Stimulated activated naive CD8-positive, alpha-beta T cell treated with anti-CD3 and anti-CD28 coated beads, Interleukin-15, amount 100 ng/mL, for 72 hours (primary cell): ENCODE measurements at places on chromosomes 1 and 21.

- no peak for DNase-seq
These were observed 402.7 kb downstream of the DISC1 start for GRCh38 chr1:232029315-232029714.

GRCh38 chr1:26786437-26787380 is 1.0 kb upstream of the PIGV start:
- DNase-seq, result peak; percentile 61

- DNase-seq, result no peak
These were observed 201.2 kb downstream of the TGFB2 start for GRCh38 chr1:218546314-218546713.

DNA sequence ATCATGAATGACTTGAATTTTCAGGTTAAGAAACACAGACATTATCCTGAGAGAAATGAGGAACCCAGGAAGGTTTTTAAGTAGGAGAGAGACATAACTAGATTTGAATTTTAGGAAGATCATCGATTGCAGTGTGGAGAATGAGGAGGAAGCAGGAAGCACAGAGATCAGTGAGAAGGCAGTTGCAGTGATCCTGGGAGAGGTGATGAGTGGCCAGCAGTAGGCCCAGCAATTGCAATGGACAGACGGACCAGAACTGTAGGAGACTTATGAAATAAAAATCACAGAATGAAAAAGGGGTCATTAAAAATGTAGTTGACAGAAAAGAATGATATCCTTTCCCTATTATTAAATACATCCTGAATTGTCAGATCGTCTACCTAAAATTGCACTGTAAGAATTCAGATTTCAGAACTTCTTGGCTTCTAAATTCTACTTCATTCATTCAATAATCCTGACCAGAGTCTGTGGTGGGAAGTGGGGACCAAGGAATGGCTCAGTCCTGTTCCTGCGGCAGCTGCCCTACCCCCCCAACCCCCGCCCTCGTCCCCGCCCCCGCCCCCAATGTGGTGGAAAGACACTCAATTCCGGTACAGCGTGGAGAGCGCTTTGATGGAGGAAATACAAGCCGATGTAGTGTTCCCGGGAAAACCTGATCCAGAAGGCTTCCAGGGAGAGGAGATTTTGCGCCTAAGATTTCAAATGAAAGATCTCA is 35.1 kb downstream of the SLC2A1 start:
- DNase-seq, result no peak

DNA sequence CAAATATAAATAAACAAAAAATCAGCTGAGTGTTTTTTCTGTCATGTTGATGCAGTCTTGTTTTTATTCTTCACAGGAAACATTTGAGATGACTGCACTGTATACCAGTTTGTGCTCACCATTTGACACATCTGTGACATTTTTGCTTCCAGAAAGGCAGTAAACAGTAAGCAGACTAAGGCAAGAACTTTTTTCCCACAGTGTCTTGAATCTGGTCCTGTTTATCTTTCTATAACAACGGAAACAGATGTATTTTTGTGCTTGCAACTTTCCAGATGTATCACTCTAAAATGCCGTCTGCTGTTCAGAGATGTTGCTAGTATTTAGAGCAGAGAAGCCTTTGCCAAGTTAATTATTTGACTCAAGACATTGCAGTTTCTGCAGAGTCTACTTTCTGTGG is 105.5 kb downstream of the ZC3H11B start:
- no peak for DNase-seq

DNA sequence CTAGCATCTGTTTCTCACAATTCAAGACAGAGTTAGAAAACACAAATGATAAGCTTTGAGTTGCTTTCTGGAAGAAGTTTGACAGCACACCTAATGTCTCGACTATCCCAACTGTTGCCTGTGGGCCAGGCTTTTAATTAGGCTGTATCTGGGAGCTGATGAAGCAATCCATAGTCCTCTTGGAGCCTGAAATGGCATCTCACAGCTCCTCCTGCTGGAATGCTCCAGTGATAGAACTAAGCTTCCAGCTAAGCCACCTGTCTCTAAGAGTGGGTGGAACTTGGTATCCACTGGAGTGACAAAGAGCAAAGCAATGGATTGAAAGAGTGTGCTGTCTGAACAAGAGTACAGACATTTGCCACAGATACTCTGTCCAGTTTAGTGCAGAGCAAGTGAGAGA is 605.3 kb upstream of the NR5A2 start:
- DNase-seq, result no peak

DNA sequence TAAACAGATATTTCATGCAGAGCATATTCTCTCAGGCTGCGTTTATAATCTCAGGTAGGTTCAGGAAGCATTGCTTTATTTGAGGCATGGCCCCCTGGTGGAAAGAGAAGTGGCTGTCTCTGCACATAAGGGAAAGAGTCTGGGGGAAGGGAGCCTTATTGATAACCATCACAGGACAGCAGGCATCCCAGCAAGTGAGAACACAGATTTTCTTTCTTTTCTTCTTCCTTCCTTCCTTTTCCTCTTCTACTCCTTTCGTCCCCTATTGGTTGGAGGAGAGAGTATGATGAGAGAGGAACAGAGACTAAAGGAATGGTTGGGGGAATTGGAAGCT is 21.9 kb downstream of the TSNAX start:
- no peak for DNase-seq

DNA sequence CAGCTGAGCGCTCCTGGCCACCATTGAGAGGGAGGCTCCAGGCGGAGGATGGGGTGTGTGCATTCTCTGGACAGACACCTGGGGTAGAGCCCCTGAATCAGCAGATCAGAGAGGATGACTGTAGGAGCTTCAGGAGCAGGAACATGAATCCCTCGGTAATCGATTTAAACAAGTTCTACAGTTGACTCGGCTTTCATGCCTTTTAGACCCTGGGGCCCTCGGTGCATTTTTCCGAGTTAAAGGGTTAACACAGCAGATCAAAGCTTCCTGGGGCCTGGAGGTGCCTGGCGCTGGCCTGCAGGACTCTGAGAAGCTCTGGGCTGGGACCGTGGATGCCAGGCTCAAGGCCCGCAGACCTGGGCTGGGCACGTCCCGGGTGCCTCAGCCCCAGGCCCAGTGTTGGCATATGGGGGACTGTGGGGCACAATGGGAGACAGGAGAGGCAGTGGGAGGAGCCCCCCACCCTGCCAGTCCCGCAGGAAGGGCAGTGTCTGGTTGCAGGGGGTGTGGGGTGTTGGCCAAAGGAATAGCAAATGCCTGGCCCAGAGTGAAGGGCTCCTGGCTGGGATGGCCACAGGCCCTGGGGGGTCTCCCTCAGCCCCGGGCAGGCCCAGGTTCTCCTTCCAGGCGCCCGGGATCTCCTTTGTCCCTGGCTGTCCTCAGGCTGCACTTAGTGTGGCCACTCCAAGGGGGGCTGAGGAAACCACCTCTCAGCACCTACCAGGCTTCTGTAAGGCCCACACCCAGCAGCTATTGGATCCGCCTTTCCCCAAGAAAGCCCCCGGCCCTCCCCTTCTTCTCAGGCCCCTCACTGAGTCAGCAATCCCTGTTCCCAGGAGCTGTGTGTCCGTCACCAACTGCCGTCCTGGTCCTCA is 40.1 kb downstream of the SLX9 start:
- DNase-seq, result no peak

DNA sequence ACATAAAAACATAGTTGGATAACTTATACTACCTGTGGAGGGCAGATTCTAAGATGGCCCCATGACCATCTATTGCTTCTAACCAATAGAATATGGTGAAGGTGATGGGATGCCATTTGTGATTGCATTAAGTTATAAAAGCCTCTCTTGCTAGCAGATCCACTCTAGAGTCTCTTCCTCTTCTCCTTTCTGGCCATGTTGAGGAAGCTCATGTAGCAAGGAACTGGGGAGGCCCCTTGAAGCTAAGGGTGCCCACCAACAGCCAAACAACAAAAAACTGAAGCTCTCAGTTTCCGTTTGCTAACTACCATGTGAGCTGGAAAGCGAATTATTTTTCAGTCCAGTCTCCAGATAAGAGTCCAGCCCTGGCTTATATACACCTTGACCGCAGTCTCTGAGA is 16.0 kb upstream of the AGO1 start:
- DNase-seq, result no peak

- DNase-seq, result no peak
These were observed 54.4 kb downstream of the SNRPE start for GRCh38 chr1:203915811-203916210.

DNA sequence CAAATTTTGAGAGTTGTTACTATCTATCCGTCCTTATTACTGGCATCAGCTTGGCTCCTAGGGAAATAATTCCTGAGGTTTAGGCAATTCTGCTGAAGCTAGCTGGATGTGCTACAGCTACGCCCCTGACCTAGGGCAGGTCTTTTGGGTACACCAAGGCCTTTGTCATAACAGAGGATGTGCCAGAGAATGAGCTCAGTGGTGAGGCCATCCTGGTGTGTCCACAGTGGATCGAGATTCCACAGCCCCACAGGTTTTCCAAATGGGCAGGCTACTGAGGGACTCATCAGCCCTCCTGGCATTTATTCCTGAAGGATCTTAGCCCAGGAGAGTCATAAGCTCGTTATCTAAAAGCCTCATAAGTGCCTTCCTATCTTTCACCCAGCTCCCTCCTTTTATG is 475.2 kb upstream of the USP24 start:
- no peak for DNase-seq

DNA sequence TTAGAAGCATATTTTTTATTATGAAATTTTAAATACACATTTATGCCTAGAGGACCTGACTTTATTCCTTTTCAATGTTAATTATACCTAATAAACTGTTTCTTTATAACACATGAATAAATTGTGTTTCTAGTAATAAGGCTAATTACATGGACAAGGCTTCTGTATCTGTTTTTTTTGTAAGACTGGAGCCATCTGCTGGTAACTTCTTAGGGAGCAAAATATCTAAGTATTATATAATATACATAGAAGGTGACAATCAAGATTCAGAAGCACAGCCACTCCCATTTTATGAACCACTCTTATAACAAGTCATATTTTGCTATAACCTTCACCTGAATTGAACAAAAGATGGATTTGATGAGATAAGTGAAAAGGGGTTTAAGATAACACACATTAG is 84.2 kb downstream of the LBR start:
- no peak for DNase-seq

- DNase-seq, result no peak
These were observed 73.8 kb downstream of the APP start for GRCh38 chr21:26096494-26097371.

- no peak for DNase-seq
These were observed 10.4 kb upstream of the ADGRB2 start for GRCh38 chr1:31774495-31774894.

DNA sequence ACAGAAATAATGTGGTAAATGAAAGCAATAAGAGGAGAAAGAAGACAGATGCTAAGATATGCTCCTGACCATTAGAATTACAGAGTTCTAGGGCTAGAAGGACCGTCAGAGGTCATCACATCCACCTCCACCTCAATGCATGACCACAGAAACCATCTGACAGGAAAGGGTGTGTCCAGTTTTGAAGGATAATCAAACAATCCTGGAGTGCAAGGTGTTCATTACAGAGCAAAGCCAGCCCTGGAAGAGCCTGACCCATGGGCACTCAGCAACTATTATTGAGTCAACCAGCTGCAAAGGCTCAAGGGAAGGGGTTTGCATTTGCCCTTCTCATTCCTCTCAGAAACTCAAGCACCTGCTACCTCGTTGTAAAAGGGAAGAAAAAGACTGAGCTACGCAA is 46.4 kb downstream of the TOR1AIP2 start:
- no peak for DNase-seq

DNA sequence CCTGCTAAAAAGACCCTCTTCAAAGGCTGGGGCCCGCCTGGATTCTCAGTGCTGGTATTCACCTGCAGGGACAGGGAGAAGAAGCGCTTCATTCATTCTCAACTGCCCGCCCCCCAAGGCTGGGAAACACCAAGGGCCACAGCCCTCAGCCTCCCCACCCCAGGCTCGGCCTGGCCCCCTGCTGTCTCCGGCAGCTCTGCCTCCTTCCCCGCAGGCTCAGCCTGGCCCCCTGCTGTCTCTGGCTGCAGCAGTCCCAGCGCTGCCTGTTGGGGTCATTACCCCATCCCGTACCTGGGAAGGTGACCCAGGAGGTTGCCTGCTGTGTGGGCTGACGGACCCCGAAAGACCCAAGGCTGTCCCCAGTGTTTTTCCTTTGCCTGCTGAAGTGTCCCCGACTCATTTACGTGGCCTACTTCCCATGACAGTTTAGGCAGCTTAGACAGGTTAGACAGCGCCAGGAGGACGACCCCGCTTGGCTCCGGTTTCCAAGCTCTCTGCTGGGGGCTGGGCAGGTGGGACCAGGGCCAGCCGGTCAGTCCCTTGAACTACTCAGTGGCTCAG is 22.9 kb upstream of the CLSTN1 start:
- no peak for DNase-seq

DNA sequence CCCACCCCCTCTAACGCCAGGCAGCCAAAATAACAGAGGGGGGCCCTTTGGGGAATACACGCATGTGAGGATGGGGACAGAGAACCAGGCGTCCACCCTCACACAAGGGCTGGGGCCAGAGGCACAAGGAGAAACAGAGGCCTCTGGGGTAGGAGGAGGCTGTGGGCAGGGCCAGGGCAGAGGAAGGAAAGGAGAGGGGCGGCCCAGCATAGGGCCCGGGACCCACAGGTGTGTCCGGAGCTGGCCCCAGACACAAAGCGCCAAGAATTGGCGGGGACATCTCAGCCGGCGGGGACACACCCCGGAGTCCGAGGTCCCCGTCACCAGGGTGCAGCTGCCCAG is 6.7 kb downstream of the PLEKHG5 start:
- no peak for DNase-seq

- DNase-seq, result no peak
These were observed 224.8 kb downstream of the NTNG1 start for GRCh38 chr1:107365527-107366240.

- peak; percentile 13 for DNase-seq
These were observed at the start of gene FAM163A for GRCh38 chr1:179742717-179743678. Gene FAM163A, plus strand, starts transcription at chr1:179743291. Its CDS starts 69,807 bp downstream, at chr1:179813098.

GRCh38 chr1:82788038-82788437 is 987.3 kb downstream of the ADGRL2 start:
- DNase-seq, result no peak

GRCh38 chr1:217989510-217989909 is 295.6 kb upstream of the RRP15 start:
- DNase-seq, result no peak

- no peak for DNase-seq
These were observed 78.3 kb downstream of the NOS1AP start for GRCh38 chr1:162147760-162148159.

DNA sequence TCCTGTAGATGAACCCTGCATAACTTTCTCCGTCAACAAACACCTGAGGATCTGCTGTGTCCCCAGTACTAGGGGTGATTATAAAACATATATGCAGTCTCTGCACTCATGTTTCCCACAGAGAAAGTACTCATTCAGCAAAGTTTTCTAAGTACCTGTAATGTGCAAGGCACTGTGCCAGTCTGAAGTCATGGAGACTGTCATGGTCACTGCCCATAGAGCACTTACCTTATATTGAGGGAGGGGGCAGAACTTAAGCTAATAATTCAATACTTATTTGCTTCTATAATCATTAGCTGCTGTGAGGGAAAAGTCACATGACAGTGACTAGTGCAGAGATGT is 41.2 kb downstream of the MAP3K21 start:
- DNase-seq, result no peak

GRCh38 chr21:43928222-43929125 is 63.5 kb downstream of the AGPAT3 start:
- DNase-seq, result no peak
